ENCODE measurements at places on chromosomes 2 and 18.

DNA sequence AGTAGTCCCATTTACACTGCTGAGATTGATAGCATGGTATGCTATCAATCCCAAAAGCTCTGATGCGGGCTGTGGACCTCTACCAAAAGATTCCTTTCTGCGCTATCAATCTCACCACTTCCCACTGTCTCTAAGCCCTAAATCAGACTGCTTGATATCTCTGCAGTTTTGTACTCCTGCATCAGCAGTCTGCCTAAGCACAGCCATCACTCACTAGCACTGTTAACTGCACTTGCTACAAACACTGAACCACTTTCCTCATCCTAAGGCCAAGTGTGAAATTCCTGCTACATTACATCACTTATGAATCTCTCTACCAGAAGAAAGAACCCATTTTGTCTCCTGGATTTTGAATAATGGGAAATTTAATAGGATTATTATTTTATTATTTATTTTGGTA, 237.0 kb downstream of the HNMT start:
- no peak for DNase-seq

GRCh38 chr2:61640406-61640805, 102.2 kb upstream of the XPO1 start:
- no peak for DNase-seq

DNA sequence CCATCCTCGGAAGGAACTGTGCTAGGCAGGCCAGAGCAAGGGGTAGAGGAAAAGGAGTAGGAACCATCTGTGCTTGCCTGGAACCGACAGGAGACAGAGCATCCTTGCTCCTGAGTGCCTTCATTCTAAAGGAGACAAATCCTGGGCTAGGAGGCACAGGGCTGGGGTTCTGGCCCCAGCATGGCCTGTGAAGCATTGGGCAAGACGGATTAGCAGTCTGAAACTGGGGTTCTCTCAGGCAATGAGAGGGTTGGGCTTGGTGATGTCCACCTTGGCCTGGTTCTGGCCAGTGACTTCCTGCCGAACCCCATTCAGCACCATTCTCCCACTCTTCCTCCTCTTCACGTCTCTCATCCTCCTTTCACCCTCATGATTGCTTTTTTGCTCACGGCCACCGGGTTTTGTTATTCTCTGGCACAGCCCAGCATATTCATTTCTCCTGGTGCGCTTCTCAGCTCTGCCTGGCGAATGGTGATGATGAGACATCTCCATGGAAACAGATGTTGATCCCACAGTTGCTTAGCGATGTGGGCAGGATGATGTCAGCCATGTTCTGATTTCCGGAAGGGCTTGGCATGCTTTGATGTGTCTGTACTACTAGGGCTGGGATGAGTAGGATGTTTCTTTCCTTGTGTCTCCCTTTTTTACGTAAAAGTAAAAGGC, 127.7 kb downstream of the CAPN13 start:
- no peak for DNase-seq

GRCh38 chr18:67961701-67962440, 445.4 kb upstream of the DSEL start:
- no peak for DNase-seq

- DNase-seq, result no peak
These were observed 12.6 kb upstream of the L3MBTL4 start for GRCh38 chr18:6427286-6427685.

GRCh38 chr18:50961974-50962373, 5.9 kb upstream of the ELAC1 start:
- no peak for DNase-seq

GRCh38 chr2:99152199-99152895, 2.4 kb downstream of the TSGA10 start:
- no peak for DNase-seq

DNA sequence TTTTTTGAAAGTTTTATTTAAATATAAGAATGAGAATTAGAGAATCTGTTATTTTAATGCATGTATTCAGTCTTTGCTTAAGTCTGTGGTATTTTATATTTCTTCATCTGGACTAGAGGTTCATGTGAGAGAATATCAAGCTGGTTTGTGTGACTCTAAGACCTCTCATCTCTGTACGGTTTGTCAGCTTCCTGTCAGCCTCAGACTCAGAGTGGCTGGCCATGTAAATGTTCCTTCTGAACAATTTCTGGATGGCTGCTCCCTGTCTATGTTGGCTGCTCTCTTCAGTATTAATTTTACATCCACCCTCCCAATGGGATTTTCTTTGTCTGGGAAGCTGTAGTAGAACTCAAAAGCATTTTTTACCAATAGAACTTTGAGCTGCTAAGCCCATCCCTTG, 225.3 kb upstream of the THUMPD2 start:
- no peak for DNase-seq

DNA sequence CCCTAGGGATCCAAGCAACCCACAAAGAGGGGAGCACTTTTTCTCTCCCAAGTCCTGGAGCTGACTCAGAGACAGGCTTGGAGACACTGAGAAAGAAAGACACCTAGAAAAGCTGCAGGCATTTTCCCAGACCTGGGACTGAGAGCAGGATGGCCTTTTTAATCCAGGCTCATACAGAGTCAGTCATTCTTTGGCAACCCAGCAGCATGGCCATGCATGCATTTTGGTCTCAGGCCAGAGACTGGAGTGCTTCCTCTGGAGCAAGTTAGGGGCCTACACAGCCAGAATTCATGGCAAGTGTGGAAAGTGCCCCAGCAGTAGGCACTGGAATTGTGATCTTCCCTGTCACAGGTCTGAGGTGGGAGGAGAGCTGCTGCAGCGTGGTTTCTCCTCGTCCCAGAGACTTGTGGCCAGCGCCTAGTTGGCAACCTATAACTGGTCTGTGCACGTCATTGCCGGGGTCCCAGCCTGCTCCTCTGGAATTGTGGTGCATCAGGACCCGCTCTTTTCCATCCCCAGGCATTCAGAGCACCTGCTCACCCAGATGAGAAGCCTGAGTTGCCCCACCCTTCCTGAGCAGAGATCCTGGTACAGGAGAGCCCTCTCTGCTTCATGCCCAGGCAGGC, 231.9 kb upstream of the RAB6C start:
- DNase-seq, result no peak

GRCh38 chr2:112256654-112257053, 1.8 kb upstream of the ZC3H8 start:
- DNase-seq, result no peak

GRCh38 chr2:183125659-183126341, 1.6 kb downstream of the NUP35 start:
- DNase-seq, result no peak

GRCh38 chr2:60977562-60977895, 40.0 kb upstream of the PEX13 start:
- DNase-seq, result no peak

GRCh38 chr2:195594919-195595694, 61.9 kb upstream of the SLC39A10 start:
- DNase-seq, result no peak

DNA sequence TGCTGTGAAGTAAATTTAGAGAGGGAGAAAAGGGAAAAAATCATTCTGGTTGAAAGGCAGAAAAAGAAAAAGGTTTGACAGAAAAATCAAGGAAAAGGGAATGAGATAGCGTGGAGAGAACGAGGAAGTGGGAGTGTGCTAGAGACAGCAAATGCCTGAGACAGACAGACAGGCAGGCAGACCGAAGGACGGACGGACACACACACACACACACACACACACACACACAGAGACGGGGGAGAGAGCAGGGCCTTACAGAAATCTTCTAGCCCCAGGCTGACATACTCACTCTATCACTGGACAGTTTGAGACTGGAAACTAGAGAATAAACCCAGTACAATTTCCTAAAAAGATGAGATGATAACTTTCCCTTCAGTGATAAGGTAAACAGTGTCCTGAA, 238.4 kb downstream of the ZNF521 start:
- DNase-seq, result no peak

GRCh38 chr2:27019931-27020855, 12.6 kb upstream of the TMEM214 start:
- DNase-seq, result no peak

- no peak for DNase-seq
These were observed 1056.6 kb upstream of the NXPH2 start for GRCh38 chr2:139836769-139837168.

DNA sequence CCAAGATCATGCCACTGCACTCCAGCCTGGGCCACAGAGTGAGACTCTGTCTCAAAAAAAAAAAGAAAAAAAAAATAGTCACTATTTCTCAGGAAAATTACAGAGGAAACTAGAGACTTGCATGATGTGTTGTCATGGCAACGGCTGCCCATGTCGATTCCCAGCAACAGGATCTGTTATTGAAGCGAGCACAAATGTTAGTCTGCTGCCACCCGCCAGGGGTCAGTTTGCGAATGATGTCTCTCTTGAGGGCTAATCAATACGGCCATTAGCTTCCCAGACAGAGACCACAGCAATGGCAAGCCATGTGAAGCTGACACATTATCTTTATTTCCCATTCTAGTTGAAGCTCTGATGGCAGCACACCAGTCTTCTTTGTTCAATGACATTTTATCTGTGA, 32.4 kb upstream of the ACYP2 start:
- no peak for DNase-seq

GRCh38 chr18:12934454-12935071, 13.2 kb upstream of the SEH1L start:
- DNase-seq, result peak; percentile 72

- no peak for DNase-seq
These were observed 44.3 kb downstream of the CACNB4 start for GRCh38 chr2:152054593-152054992.

DNA sequence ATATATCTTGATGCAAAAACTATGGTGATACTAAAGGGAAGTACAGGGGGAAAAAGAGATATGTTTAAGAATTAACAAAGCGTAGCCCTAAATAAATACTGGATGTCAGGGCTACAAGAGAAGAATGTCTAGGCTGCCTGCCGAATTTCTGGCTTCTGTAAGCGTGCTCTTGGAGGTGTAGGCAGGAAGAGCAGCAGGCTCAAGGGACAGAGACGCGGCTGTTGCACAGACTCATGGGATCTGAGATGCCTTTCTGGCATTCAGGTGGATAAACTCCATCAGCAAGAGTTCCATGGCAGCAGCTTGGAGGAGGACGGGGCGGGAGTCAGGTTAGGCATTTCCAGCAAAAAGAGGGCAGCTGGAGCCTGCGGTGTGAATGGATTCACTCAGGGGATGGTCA, 123.2 kb upstream of the TWIST2 start:
- DNase-seq, result no peak

DNA sequence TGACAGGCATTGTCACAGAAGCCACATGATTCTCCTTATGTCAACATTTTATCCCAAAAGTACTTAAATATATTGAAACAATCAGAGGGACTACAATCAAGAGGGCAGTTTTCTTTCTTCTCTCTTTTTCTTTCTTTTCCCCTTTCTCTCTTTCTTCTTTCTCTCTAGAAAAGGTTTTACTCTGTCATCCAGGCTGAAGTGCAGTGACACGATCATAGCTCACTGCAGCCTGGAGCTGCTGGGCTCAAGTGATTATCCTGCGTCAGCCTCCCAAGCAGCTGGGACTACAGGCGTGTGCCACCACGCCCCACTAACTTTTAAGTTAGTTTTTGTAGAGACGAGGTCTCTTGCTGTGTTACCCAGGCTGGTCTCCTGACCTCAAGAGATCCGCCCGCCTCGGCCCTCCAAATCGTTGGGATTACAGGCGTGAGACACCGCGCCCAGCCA, 1.0 kb upstream of the PRKD3 start:
- no peak for DNase-seq

DNA sequence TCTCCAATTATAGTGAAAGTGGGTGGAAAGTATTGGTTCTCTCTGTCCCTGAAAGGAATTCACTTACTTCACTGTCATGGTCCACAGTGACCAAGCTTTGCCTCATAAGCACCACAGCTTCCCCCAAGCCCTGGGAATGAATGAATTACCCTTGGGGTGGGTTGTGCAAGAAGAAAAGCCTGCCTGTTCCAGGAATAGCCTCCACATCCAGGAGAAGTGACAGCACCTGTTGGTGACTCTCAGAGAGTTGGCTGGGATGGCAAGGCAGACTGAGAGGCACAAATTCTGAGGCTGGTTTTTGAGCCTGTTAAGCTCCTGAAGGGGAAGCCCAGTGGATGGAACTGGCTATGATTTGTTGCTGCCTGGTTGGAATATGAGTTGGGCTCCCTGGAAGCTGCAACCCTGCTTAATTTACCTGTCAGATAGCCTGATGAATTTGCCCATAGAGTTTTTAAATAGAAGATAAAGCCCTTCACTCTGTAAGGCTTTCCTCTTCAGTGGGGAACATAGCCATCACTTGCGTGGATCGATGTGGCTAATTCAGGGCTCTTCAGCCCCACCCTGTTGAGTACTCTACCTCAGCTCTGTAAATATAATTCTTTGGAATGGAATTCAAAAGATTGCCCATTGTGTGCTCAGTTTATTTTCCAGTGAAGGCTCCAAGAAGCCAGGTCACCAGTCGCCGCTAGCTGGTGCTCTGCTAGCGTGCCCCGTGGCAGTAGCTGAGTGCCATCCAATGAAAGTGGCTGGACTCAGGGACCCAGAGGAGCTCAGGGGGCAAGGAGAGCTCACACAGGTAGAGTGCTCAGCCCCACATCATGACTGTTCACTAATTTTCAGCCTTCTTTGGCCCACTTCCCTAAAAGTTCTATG, 479.3 kb downstream of the IRS1 start:
- no peak for DNase-seq

DNA sequence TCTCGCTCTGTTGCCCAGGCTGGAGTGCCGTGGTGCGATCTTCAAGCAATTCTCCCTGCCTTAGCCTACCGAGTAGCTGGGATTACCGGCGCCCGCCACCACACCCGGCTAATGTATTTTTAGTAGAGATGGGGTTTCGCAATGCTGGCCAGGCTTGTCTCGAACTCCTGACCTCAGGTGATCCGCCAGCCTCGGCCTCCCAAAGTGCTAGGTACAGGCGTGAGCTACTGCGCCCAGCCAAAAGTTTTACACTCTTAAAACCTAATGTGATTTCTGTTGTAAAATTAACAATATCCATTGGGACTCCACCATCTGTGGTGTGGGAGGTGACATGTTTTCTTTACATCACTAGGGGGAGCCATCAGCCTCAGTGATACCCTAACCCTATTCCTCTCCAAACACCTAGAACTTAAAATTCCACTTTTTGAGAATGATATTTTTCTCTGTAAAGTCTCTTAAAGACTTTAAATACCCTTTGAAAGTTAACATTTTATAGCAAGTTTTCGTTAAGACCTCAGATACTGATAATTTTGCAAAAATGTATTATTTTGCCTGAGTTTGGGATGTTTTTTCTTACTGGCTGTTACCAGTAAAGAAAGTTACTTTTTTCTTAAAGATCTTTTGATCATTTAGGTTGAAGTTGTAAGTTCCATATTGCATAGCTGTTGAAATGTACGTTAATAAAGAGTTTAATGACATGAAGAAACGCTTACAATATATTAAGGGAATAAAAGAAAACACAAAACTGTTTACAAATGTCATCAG, 11.6 kb upstream of the EIF2AK2 start:
- DNase-seq, result no peak

GRCh38 chr2:225400546-225401400, 1.3 kb downstream of the NYAP2 start:
- DNase-seq, result no peak

- DNase-seq, result no peak
These were observed 599.1 kb upstream of the FSHR start for GRCh38 chr2:49753344-49753985.
